ENCODE measurements at places on chromosomes 1 and 21.

- DNase-seq = no peak
These were observed 184.2 kb downstream of the DYRK1A start for GRCh38 chr21:37550618-37551330.

- peak; percentile 17 for DNase-seq
These were observed 2164.2 kb downstream of the NCAM2 start for GRCh38 chr21:23162198-23162946.

DNA sequence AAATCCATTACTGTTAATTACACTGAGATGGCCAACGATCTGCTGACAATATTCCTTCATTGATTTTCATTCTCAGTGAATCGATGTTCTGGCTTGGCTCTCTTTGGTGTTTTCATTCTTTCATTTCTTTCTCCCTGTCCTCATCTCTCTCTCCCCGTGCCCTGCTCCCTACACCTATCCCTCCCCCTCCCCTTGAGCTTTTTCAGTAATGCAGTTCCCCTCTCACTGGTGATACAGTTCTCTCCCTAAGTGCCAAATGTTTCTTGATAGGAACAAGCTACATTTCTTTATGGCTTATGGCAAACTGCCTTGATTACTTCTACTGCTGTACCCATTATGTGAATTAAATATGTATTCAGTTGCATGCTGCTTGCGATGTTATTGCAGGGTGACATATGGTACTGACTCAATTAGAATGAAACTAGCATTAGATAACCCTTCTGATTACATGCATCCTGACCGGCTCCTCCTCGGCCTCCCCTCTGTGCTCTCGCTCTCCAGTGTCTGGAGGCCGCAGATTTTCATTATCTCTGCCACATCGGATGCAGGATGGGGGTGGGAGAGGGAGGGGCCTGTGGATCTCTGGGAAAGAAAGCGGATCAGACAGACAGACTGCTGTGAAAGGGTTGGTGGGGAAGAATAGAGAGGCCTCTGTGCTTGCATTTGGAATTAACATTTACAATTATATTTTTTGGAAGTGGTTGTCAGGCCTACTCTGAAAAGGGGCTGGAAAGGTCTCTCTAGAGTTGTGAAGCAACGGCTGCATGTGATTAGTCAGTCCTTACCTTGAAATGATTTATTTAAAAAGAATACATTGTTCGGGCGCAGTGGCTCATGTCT lies 130.9 kb downstream of the PBX1 start:
- DNase-seq = no peak

- DNase-seq = no peak
These were observed 37.0 kb downstream of the SLC9A1 start for GRCh38 chr1:27117733-27118439.

DNA sequence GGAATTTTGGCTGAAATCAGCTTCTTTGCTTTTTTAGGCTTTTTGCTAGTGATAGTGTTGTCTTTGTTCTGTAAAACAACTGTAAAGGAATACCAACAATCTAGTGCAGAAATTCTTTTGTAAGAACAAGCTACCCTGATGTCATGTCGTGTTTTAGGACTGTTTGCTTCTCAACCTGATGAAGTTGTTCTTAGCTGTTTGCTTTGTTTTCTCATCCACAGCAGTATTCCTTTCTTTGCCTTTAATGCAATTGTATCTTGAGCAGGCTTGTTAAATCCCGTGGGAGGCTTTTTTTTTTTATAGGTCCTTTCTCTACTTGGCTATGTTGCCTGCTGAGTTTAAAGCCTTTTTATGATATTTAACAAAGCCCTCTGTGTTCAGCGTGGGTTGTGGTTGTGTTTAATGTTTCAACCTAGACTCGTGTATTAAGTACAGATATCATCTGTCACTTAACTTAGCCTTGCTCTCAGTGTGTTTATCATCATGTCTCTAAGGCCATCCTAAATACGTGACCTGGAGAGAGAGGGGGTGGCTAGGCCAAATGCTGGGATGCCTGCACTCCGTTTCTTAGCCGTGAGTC lies 31.6 kb downstream of the ADARB1 start:
- no peak for DNase-seq

- DNase-seq = no peak
These were observed 17.7 kb upstream of the ADGRB2 start for GRCh38 chr1:31781756-31782371.

- no peak for DNase-seq
These were observed 17.5 kb downstream of the ASAP3 start for GRCh38 chr1:23466423-23466989.

DNA sequence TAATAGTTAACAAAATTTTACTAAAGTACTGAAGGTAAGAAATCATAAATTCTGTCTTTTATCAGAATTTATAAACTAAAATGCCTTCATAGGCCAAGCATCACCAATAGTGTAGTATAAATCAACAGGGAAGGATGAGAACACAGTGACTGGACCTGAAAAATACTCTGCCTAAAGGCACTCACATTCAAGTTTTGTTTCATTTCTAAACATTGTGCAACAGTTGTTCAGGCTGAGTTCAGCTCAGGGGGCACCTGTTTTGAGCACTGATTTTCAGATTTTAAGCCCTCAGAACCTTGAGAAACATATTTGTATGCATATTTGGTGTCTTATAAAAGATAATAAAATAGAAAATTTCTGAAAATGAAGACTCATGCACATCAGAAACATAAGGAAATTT lies 12.4 kb downstream of the ACBD6 start:
- no peak for DNase-seq

GRCh38 chr1:193700710-193701355 lies 514.4 kb upstream of the B3GALT2 start:
- DNase-seq = no peak

- no peak for DNase-seq
These were observed 1.6 kb downstream of the PADI4 start for GRCh38 chr1:17309426-17310067.

GRCh38 chr21:24294171-24294570 lies 1313.1 kb downstream of the MRPL39 start:
- no peak for DNase-seq

- DNase-seq = no peak
These were observed 5.8 kb upstream of the PAQR6 start for GRCh38 chr1:156253634-156254033.

DNA sequence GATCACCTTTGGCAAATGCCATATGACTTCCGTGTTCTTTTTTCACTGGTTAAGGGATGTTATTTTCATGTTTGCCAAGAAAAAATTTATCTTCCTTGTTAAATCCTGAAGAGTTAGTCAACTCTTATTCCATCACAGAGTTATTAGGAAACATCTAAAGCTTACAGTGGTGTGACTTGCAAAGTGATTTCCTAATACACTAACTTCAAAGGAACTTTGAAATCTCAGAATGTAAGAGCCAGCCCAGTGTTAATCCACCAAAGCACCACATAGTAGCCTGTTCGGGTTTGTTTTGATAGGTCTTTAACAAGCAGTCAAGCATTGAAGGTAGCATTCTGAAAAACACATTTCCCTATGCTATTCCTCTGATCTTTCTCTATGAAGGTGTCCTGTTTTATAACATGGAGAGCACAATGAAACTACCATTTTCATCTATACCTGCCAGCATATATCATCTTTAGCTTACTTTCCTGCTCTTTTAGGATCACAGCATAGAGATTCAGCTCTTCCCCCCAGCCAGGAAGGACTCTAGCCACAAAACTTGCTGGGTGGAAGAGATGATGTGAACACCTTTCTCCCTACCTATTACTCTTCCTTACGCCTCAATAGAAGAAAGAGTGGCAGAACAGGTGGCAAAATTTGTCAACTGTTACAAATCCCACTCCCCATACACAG lies 82.4 kb upstream of the MAGI3 start:
- no peak for DNase-seq

DNA sequence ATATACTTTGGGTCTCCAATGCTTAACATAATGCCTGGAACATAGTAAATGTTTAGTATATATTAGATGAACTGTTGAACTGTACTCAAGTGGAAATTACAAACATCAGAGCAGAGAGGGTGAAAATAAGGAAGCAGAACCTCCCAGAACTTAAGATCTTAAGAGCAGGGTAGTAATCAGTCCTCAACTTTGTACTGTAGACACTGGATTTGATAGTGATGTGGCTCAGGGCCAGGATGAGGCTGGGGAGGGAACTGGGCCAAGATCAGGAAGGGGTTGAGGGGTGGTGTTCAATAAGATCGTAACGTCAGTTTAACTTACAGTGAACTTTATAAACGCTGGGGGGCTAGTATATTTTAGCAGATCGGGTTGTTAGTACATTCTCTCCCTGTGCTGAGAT lies 15.4 kb downstream of the MPZL1 start:
- DNase-seq = no peak

- DNase-seq = no peak
These were observed 129.7 kb downstream of the VPS13D start for GRCh38 chr1:12359359-12360133.

- DNase-seq = no peak
These were observed 1570.6 kb downstream of the BRINP3 start for GRCh38 chr1:188906921-188907641.

Measured in SHP77 treated with DMSO at 0.1 percent for 48 hours (cell line).